ENCODE measurements at places on chromosomes 6 and 20. TPM values are rescaled to one million over a fixed set of nuclear protein-coding genes. Genes with fewer than 3 reads are reported as not detected.

Gene RCAN2
- total RNA-seq, result 0.16 TPM

Gene RBL1
- total RNA-seq, result 5.8 TPM

Gene PTGIS
- total RNA-seq, result 20.7 TPM

Gene C6orf89
- 42.8 TPM for total RNA-seq

Measured in cardiac atrium fibroblast (primary cell).